Posterior vena cava (tissue), 2 donors: ENCODE measurements at places on chromosomes 2 and 18. TPM values are rescaled to one million over a fixed set of nuclear protein-coding genes. Genes with fewer than 3 reads are reported as not detected.
A peak's percentile ranks its signal among the peaks of the same experiment; 100 is the strongest.

DNA sequence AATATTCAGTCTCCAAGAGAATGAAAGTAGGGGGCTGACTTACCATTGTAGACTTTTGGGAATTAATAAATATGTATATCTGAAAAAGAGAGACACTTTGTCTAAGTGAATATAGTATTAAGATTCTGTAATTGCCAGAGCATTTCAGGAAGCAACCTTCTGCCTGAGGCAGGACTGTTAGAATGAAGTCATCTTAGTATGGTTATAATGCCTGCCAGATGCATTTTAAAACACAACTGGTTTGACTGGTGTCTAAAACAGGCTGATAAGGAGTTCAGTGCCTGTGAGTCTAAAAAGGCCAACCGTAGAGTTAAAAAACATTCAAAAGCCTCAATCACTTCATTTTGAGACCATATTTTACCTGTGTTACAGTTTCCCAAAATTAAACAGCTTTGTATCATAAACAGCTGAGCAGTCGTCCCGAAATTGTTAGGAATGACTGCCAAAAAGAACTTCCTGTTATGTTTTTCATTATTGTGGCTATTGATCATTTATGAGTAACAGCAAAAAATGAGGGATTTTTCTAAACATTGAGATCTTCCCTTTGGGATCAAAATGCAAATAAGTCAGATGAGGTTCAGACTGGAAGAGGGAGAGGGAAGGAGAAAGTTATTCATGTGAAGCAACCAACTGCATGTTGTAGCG lies 443.9 kb downstream of the PID1 start:
- no peak for DNase-seq

- DNase-seq: no peak
These were observed 5.0 kb downstream of the HAAO start for GRCh38 chr2:42787424-42787787.

DNA sequence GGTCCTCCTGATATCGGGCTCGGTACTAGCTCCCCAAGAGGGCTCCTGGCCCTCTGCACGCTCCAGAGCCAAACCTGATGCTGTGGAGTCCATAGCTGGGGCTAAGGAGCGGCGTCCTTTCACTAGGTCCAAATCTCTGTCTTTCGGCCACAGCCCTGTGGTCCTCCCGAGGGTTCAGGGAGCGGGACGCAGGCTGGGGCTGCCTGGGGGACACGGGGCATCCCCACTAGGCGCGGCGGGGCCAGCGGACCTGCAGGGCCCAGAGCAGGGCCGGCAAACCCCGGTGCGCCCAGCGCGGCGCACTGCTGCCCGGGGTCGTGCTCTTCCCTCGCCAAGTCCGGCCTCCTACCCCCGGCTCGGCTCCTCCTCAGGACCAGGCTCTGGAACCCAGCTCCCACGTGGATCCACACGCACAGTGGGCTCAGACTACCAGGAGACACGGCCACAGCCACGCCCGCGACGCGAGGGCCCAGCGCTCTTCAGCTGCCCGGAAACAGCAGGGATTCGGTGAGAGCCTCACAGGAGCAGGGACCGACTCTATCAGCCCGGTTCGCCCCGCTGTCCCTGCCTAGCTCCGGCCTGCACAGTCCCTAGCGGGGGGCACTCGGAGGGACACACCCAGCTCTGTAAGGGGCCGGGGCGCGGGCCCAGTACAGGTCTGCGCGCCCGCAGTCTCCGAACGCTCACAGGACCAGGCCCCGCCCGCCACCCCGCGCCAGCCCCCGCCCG lies 593 bp downstream of the ZNF514 start:
- peak; percentile 88 for DNase-seq

GRCh38 chr2:79980816-79981215 lies 323.7 kb downstream of the LRRTM1 start:
- no peak for DNase-seq

GRCh38 chr2:18387441-18388206 lies 172.8 kb downstream of the RDH14 start:
- DNase-seq: peak; percentile 89

DNA sequence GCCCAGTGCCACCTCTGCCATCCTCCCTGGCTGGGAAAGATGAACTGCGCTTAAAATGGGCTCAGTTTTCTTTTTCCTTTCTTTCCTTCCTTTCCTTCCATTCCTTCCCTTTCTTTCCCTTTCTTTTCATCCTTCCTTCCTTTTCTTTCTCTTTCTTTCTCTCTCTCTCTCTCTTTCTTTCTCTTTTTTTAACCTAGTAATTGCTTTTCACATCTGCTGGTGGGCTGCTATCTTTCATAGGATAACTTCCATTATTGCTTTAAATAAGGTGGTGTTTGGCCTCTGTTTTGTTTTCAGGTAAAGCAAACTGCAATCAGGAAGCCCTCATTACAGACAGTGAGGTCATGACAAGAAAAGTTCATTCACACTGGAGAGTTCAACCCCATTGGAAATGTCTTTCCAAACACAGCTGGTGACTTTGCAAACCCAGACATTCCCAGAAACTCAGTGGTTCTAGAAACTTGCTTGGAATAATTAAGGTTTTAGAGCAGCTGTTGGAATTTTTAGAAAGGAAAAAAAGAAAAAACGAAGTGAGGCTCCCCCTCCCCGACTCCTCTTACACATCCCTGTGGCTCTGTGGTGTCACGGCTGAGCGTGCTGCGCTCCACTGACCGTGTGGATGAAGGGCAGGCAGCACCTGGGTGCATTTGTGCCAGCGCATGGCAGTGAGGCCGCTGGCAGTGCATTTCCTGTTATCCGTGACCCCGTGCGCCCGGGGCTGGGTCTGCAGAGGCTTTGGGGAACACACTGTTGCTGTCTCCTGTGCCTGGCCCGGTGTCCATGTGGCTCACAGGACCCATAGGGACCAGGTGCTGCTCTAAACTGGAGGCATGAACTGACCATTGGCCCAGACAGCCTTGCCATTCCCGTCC lies 76.9 kb downstream of the MBP start:
- DNase-seq: peak; percentile 84

- no peak for DNase-seq
These were observed 13.3 kb downstream of the PRKCE start for GRCh38 chr2:45664635-45665261.

DNA sequence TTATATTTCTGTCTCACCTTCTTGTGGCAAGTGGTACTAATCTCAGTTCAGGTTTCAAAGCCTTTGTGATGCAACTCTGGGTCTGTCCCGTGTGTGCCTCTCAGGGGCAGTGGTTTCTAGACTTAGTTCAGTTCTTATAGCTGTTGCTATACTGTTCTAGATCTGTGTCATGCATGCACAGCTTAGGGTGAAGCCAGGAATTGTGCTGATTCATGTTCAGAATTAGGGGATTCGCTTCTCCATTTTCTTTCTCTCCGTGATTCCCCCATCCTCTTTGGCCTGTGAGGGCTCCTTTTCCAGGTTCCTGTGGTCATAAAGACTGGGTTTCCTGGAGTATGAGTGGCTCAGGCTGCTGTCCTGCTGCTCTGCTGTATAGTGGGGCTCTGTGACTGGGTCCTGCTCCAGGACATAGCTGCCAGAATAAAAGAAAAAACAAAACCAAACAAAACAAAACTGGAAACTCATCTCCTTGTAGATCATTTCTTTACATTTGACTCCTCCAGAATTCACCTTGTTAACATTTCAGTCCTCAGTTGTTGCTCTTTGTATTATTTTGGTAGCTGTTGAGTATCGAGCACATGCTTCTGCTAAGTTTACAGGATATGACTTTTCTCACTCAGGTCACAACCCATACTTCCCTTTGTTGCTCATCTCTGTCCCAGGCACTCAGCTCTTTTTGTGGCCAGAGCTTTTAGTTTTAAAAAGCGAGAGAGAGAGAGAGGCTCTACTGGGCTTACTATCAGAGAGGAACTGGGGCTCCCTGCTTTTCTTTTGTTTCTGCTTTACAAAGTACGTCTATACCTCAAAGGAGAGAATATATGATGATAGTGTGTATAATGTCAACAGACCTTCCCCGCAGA lies 34.2 kb downstream of the CERS6 start:
- no peak for DNase-seq

GRCh38 chr2:161357097-161357496 lies 48.9 kb downstream of the PSMD14 start:
- no peak for DNase-seq

DNA sequence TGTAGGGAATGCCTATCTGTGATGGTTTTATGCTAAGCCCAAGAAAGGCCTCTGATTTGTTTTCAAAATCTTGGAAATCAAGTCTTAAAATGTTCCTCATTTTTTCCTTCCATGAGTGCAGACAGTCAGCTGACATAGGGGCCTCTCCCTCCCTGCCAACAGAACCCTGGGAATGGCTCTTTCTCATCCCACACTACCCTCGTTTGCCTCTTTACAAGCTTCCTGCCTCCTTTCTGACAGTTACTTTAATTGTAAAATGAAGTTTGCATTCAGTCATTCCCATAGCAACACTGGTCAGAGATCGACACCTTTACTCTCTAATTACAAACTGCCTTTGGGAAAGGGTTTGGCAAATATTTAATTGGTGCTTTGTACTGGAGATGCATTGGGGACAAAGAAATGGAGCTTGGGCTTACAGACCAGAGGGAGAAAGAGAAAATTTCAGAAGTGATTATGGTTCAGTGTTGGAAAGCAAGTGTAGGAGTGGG lies 25.4 kb downstream of the KIF5C start:
- no peak for DNase-seq

DNA sequence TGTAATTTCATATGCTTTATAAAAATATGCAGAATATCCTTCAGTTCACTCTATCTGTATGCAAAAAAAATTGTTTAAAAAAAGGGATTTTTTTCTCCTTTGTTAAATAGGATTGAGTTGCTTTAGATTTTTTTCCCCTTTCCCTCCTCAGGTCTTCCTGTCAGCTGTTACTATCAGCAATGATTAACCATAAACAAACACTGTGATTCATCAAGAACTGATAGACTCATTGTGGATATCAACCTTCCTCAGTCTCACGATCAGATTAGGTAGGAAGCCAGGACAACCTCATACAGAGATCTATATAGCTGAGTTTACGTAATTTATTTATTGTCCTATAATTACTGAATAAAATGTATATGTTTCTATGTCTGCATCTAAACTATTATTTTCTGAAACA lies 2136.2 kb upstream of the CELF4 start:
- DNase-seq: no peak

DNA sequence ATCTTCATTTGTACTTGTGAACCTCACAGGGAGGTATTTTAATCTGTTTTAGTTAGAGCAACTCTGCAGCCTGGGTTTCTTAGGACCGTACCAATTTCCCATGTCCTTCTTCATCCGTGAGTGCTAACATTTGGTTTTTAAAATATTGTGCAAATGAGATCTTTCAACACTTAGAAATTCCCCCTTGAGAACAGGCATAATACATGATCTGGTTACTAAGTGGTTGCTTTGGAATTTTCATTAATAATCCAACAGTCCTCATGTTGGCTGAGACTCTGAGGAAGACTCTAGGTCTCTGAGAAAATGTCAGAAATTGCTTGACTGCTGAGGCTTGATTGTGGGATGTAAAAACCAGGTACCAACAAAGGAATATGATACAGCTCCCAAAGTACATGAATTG lies 125.6 kb upstream of the CDCA7 start:
- no peak for DNase-seq

GRCh38 chr2:9837451-9837850 lies 5.8 kb upstream of the TAF1B start:
- DNase-seq: no peak

DNA sequence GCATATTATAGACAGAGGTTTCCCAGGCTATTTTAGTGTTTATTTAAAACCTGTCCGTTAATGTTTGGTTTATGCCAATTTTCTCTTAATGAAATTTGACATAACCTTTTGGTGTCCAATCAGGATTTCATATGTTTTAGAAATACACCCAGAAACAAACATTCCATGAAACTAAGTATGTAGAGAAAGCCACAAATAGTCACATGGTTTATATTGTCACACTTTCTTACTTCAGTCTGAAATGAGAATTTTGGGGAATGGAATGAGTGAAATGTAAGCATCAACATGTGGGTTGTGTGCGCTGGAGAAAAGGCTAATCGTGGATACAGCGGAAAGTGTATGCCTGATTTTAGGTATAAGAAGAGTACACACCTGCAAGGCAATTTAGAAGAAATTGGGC lies 277.0 kb upstream of the RAB12 start:
- no peak for DNase-seq

GRCh38 chr2:108315444-108315934 lies 26.8 kb downstream of the SULT1C2 start:
- DNase-seq: no peak

DNA sequence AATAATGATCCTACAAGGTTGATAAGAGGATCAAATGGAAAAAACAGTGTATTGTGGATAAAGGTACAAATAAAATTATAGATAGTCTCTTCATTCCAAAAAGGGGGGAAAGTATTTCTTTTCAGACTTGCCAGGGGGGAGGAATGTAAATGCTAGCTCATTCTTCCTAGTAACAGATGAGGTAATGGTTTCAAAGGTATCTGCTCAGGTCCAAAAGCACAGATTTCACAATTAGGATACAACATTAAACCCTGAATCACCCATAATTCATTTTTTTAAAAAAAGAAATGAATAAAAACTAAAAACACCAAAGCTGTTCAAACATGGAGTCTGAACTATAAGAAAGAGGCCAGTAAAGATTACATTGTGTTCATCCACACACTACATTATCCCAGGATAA lies 142.0 kb downstream of the ATAD2B start:
- DNase-seq: no peak

C18orf63 gene
- total RNA-seq: not detected

GRCh38 chr2:147659051-147659450 lies 185.8 kb upstream of the ACVR2A start:
- no peak for DNase-seq

GRCh38 chr2:138763971-138764370 lies 16.2 kb downstream of the NXPH2 start:
- DNase-seq: no peak

MAB21L4 gene
- not detected for total RNA-seq

LTBP1 gene
- 206 TPM for total RNA-seq

RIT2 gene
- total RNA-seq: not detected

DNA sequence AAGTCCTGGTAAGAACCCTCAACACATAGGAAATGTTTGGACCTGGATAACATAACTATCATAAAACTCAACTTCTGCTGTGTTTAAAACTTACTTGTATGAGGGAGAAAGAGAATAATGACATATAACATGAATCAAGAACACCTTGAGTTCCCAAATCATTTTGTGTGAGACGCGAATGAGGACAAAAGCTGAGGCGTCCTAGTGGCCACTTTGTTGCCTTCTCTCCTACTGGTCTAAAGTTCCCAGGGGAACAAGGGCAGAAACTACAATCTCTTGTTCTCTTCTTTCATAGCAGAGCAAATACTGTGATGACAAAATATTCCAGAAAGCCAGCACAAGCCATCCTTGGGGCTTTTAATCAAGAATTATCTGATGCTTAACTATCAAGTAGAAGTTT lies 8.3 kb upstream of the LCT start:
- no peak for DNase-seq

CHRNG gene
- not detected for total RNA-seq

GPR155 gene
- total RNA-seq: 10.4 TPM

TBR1 gene
- total RNA-seq: not detected

GRCh38 chr2:143940720-143941119 lies 579.2 kb downstream of the ZEB2 start:
- DNase-seq: no peak

GRCh38 chr2:69549421-69549820 lies 94.1 kb downstream of the AAK1 start:
- no peak for DNase-seq

GRCh38 chr2:176187899-176188773 lies at the start of gene HOXD1:
TSS of gene HOXD1 (plus strand) at chr2:176188668. CDS start at chr2:176188802, 134 bp downstream.
- DNase-seq: peak; percentile 82

SP140 gene
- total RNA-seq: 2.3 TPM

GRCh38 chr2:141767691-141768090 lies 363.1 kb downstream of the LRP1B start:
- no peak for DNase-seq

GULP1 gene
- total RNA-seq: 63.2 TPM

FSHR gene
- not detected for total RNA-seq
